ENCODE measurements at places on chromosomes 16 and 17.

- no peak for DNase-seq
Observed at GRCh38 chr17:58005728-58006559, 1.1 kb downstream of the SRSF1 start.

- no peak for DNase-seq
Observed at GRCh38 chr17:77326636-77327035, 185.9 kb downstream of the SEC14L1 start.

DNA sequence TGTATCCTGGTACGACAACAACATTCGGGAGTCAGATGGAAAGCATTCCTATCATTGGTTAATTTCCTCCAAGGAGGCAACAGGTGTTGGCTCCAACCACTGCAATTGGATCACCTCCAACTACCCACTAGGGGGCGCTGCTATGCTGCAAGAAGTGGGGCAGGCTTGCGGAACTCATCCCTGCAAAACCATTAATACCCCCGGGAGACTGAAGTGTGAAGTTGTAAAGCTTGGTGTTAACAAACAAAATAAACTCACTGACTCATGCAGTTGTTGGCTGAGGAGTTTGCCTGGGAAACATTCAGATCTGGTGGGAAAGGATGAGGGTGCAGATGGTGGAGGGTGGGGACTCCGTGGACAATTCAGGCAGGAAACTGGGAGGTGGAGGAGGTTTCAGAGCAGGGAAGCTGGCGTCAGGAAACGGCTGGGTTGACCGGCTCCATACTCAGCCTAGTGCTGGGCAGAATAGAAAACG, 84.9 kb downstream of the HS3ST2 start:
- DNase-seq: peak; percentile 17

- no peak for DNase-seq
Observed at GRCh38 chr17:9169116-9169515, 147.8 kb downstream of the NTN1 start.

- DNase-seq: no peak
Observed at GRCh38 chr17:40352237-40352778, 12.2 kb downstream of the GJD3 start.

DNA sequence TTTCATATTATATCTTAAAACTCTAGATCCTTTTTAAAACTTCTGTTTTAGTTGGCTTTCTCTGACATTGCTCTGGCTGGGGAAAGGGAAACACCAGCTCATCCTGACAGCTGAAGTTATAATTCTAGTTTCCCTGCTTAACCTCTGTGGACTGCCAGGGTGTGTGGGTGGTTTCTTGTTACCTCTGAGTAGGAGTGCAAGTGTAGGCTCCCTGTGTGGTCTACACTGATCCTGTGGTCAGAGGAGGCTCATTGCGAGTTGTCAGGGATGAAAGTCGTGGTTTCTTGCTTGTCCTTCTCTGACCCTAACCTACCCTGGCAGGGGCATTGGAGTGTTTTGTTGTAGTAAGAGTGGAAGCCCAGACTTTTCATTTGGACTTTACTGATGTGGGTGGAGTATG, 221.0 kb downstream of the UTP18 start:
- DNase-seq: no peak

DNA sequence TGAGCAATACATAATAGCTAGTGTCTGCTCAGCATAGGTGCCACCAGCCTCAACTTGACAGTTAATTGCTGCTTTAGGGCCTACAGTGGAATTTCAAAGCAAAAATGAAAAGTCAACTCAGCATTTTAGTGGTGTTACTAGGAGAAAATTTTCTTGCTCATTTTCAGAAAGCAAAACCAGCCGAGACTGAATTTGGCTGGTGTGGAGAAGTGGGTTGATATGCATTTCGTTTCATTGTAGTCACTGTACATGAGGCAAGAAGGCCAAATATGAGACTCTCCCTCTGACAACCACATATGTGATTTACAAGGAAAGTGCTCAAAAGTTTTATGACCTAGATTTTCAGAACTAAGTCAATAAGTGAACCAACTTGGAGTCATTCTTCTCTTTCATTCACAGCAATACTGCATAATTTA, 54.0 kb downstream of the DUSP14 start:
- no peak for DNase-seq

- DNase-seq: peak; percentile 39
Observed at GRCh38 chr17:43832976-43833829, at the start of gene MPP3. Gene MPP3, minus strand, starts transcription at chr17:43833146. Its CDS starts 1,240 bp downstream, at chr17:43831906.

DNA sequence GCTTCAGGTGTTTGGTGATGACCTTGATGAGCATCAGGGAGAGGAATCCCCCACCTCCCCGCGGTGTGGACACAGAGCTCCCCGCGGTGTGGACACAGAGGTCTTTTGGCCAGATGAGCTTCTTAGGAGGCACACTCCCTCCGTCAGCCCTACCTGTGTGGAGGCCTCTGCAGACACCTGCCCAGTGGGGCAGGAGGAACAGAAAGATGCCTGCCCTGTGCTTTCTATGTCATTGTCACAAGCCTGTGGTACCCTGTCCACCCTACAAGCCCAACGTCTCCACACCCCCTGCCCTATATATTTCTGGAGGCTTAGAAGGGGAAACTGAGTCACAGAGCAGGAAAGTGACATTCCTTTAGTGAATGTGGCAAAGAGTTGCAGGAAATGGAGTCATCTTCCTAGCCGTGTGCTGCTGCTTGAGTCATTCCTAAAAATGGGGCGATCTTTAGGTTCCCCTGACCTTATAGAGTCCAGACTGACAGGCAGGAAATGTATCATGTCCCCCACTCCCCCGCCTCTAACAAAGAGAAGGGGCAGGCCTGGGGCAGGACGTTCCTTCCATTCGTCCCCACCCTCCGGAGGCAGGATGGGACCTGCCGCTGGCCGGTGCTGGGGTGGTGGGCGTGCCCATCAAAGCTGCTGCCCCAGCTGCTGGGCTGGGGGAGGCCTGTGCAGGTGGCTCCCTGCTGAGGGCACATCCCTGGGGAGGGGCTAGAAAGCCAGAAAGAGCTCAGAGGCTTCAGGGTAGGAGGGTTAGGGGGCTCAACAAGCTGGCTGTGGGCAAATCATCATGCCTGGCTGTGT, 1.0 kb upstream of the C16orf74 start:
- no peak for DNase-seq

- no peak for DNase-seq
Observed at GRCh38 chr17:61465550-61466237, 13.5 kb downstream of the TBX4 start.

GRCh38 chr16:2702438-2702825, 17.6 kb downstream of the PRSS27 start:
- no peak for DNase-seq

- no peak for DNase-seq
Observed at GRCh38 chr17:11742886-11743285, 144.6 kb downstream of the DNAH9 start.

- DNase-seq: no peak
Observed at GRCh38 chr16:12433691-12434390, 369.8 kb downstream of the CPPED1 start.

- no peak for DNase-seq
Observed at GRCh38 chr17:4811471-4811870, 4.5 kb downstream of the PLD2 start.

DNA sequence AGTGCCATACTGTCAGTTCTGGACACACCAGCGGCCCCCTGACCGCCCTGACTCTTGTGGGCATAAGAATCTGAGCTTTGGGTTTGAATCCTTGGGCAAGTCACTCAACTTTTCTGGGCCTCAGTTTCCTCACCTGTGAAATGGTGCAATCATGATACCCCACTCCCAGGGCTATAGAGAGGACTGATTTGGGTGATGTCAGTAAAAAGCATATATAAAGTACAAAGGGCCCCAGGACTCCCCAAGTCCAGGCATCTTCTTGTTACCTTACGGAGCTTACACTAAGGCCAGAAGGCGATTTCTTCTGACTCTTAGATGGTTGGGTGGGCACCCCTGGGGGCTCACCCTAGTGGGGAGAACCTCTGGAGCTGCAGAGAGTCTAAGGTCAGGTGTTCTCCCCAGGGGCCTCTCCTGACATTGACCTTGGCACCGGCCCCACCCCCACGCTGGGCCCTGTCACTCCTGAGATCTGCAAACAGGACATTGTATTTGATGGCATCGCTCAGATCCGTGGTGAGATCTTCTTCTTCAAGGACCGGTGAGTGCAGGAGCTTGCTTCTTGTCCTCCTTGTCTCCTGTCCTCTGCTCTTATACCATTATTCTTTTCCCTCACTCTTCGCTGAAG, 13.9 kb downstream of the MMP2 start:
- DNase-seq: no peak

Measured in activated T-cell treated with anti-CD3 and anti-CD28 coated beads, Interleukin-2, amount 50 U/mL, for 4 hours (primary cell).